Thyroid gland (tissue), 4 donors: ENCODE measurements at places on chromosomes 6 and 20.

GRCh38 chr6:4773181-4773580, 3.0 kb upstream of the CDYL start:
- no peak for DNase-seq

DNA sequence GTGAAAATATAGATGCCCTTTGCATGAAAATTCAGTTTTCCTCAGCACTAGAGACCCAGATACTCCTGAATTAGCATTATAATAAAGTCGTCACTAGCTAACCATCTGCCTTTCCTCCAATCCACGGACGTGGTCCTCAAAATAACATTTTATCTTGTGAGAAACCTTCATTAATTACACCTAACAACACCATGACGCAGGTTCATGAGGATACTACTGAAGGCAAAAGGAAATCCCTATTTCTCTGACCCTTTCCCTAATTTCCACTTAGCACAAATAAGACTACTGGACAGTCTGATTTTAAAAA, 1.3 kb upstream of the PNISR start:
- DNase-seq: no peak

- no peak for DNase-seq
Measured at GRCh38 chr20:4802527-4802926, 80.8 kb downstream of the PRND start.

GRCh38 chr20:49179368-49180277, 8.5 kb downstream of the STAU1 start:
- DNase-seq: no peak

DNA sequence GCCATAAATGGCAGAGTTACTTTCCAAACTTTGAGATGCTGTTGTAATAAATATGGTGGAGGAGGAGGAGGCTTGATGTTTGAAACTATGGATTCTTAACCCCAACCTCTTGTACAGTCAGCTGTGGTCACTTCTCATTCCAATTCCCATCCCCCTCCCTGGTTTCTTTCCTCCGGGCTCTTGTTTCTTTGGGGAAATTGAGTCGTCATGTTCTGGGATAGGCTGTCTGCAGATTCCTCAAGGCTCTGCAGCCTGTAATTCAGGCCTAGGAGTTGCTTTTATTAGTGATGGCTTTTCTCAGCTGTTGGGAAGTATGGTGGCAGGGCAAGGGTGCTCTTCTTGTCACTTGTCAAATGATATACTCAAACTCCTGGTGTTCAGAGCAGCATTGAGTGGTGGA, 2.6 kb downstream of the PTK7 start:
- DNase-seq: no peak

GRCh38 chr6:132607544-132608233, 16.4 kb downstream of the TAAR2 start:
- no peak for DNase-seq

GRCh38 chr6:109118871-109119354, 23.6 kb downstream of the CEP57L1 start:
- DNase-seq: no peak

GRCh38 chr6:23180504-23181293, 611.3 kb downstream of the HDGFL1 start:
- DNase-seq: peak; percentile 85

DNA sequence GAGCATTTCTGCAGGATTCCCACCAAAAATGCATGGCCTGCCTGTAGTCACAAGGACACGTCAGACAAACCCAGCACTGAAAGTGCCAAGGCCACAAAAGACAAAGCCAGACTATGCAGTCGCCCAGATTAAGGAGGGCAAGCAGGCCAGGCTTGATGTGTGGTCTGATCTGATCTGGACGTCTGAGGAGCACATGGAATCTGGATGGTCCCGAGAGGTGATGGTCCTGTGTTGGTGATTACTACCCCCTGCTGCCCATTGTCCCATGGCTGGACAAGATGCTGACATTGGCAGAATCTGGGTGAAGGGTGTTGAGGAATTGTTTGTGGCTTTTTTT, 17.1 kb downstream of the NPEPL1 start:
- no peak for DNase-seq
